ENCODE measurements at places on chromosomes 6 and 20. TPM values are rescaled to one million over a fixed set of nuclear protein-coding genes. Genes with fewer than 3 reads are reported as not detected.

Gene PNLDC1
- total RNA-seq: 0.30 TPM

Gene KIAA0408
- total RNA-seq: not detected

Gene OLIG3
- not detected for total RNA-seq

Gene EFCAB8
- not detected for total RNA-seq

Gene MAPK13
- 3.6 TPM for total RNA-seq

Gene BCAS1
- not detected for total RNA-seq

Gene ISM1
- total RNA-seq: not detected

Gene C4A
- total RNA-seq: 0.91 TPM

Gene NR2E1
- not detected for total RNA-seq

Gene COL11A2
- total RNA-seq: 0.15 TPM

Gene SEC23B
- 41.9 TPM for total RNA-seq

Gene APCDD1L
- 6.5 TPM for total RNA-seq

Gene DDO
- total RNA-seq: 1.1 TPM

Gene PHACTR3
- total RNA-seq: not detected

Gene SEMG2
- total RNA-seq: not detected

Gene NPBWR2
- total RNA-seq: not detected

Gene CLDN20
- total RNA-seq: not detected

Gene PRICKLE4
- 1.5 TPM for total RNA-seq

Gene PRPH2
- 0.30 TPM for total RNA-seq

Gene KIF16B
- total RNA-seq: 9.4 TPM

Gene WFDC9
- not detected for total RNA-seq

Gene RAET1L
- not detected for total RNA-seq

Gene THBS2
- total RNA-seq: 3.6 TPM

Gene PRRT1
- total RNA-seq: 0.30 TPM

Gene HTR1E
- not detected for total RNA-seq

Gene TINAG
- total RNA-seq: 0.32 TPM

Gene MYT1
- total RNA-seq: not detected

Gene NNAT
- under 0.01 TPM for total RNA-seq

Gene RIPPLY2
- not detected for total RNA-seq

Gene PREX1
- total RNA-seq: 49.4 TPM

Gene RIMS1
- 0.32 TPM for total RNA-seq

Gene PAK5
- not detected for total RNA-seq

Gene AGER
- total RNA-seq: 0.46 TPM
